ENCODE measurements at places on chromosomes 6 and 20.

DNA sequence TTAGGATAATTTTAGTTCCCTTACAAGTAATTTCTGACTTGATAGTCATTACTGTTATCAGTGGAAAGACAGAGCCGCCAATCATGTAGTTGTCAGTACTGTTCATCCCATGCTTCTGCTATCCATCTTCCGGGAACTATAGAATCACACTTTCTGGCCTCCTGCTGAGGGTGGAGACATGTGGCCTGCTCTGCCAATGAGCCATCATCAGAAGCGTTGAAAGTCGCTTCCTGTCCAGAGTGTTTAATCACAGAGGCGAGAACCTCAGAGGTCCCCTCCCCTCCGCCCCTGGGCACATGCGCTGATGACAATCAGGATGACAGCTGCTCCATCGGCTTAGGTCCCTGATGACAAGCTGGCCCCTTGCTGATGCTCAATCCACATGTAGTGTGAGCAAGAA lies 3.0 kb downstream of the DDO start:
- DNase-seq, result no peak

DNA sequence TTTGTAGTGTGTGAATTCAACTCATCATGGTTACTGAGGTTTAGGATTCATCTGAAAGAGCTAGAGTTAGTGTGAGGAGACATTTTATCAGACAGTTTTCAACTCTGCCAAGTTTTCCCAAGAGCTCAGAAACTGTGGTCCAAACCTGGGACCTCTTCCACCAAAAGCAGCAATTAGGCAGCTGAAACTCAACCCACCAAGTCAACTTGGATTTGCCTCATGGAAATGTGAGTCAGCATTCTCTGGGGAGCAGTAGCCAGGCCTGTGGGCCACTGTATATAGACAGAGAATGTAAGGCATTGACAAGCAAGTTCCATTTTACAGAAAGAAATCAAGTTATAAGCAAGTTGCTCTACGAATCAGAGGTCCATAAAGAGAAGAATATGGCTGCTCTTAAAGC lies 178.8 kb upstream of the HDDC2 start:
- DNase-seq, result no peak

DNA sequence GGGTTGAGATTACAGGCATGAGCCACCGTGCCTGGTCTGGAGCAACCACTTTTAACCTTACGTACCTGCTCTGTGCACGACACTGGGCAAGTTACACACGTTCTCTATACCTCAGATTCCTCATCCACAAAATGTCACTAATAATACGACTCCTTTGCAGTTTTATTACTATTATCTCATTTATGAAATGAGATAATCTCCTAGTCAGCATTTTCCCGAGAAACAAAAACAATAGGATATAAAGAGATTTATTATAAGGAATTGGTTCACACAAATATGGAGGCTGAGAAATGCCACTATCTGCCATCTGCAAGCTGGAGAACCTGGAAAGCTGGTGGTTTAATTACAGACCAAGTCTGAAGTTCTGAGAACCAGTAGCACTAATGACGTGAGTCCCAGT lies 12.0 kb upstream of the KIF13A start:
- no peak for DNase-seq

- no peak for DNase-seq
Measured at GRCh38 chr20:56986931-56987720, 279.3 kb downstream of the BMP7 start.

- DNase-seq, result no peak
Measured at GRCh38 chr6:160071805-160072690, 49.6 kb upstream of the SLC22A1 start.

Data from stimulated activated CD8-positive, alpha-beta memory T cell treated with anti-CD3 and anti-CD28 coated beads, Interleukin-4, amount 100 ng/mL, for 1 hour (primary cell).